Bronchial epithelial cell (primary cell): ENCODE measurements at places on chromosomes 7 and 10.

DNA sequence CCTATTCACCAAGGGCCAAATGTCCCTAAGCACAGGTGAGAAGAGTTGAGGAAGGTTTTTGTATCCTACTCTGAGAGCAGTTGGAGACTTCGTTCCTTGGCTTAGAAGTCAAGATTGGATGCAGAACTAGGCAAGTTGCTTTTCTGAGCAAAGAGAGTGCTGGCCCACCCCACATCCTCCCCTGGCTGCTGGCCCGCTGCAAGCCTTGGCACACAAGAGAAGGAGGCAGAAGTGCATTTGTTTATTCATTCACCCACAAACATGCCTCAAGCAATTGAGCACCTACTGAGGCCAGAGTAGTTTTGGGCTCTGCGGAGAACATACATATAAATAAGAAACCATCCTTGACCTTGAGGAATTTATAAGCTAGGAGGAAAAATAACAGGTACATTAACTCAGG lies 318.9 kb downstream of the KCNMA1 start:
- DNase-seq: no peak

- peak; percentile 2 for DNase-seq
Observed at GRCh38 chr10:54905578-54906192, 104.7 kb upstream of the PCDH15 start.

GRCh38 chr10:114899982-114900381 lies 38.0 kb upstream of the TRUB1 start:
- no peak for DNase-seq

DNA sequence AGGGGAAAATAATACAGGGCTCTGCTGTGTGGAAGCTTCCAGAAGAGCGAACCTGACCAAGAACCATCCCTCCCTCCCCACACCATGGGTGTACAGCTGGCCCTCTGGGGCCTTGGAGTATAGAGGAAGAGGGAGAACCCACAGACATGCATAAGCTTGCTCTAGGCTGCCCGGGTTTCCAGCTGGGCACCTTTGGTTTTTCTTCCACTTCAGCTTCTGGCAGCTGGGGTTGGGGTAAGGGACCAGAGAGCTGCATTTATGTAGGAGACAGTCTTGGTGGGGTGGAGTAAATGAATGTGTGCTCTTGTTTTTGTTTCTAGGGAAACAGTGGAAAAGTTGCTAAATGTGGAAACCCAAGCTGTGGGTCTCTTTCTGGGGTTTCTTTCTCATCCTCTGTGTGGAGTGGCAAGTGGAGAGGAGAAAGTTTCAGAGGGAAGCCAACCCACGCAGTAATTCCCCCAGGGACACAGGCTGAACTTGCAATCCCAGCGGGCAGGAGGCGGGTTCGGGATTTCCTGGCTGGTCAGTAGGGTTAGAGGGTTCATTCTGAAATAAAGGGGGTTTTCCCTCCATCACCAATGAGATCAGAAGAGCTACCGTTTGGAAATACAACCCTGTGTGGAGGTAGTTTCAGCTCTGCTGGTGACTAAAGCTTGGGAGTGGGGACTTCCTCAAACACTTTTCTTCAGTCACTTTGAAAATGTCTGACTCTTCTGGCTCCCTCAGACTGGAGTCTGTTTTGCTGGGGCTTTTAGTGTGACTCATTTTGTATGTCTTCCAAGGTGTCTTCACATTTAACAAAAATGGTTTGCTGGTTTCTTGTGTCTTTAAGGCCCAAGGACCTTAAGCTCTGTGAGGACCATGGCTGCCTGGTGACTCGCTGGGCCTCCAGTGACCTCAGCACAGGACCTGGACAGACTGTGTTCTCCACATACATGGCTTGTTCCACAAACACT lies 22.2 kb upstream of the SRGN start:
- DNase-seq: peak; percentile 67

DNA sequence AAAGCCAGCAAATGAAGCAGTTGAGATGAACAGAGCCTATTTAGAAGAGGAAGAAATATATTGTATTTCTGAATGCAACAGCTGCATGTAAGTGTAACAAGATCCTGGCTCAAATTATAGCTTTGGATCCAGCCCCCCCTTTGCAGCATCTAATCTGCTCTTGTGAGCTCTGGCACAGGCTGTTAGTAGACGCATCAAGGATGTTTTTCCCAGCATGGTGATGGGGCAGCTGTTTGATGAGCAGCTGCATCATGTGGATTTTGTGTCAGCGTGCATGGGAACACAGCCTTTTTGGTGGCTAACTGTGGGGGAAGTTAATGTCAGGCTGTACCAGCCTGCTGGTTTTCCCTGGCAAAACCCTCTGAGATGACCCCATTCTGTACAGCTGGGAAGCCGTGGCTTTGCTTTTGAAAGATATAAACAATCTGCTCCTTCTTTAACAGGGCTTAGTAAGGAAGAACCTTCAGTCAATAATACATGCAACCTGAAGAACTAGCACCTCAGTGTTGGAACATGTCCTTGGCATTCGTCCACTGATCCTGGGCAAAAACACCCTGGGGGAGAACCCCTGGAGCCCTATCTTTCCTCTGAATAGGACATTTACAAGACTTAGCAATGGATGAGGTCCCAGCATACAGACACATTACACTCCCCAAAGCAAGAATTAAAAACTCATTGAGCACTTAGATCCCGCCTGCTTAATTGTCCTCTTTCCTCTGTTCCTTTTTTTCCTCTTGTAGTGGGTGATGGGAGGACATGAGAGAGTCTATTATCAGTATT lies 70.6 kb downstream of the NPS start:
- no peak for DNase-seq

DNA sequence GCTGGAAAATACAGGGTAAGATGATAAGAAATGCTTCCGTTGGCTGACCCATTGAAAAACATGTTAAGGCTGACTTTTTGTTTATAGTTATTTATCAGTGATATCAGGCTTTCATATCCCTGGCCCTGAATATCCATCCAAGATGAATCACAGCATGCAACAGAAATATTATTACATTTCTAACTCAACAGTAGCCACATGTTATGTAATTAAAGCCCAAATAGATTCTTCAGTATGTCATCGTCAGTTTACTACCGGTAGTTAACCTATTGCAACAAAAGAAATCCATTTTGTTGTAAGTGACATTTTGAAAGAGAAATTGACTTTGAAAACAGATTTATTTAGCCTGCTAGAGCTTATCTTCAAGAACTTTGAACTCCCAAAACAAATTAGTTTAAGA lies 354.1 kb upstream of the CELF2 start:
- DNase-seq: no peak

- no peak for DNase-seq
Observed at GRCh38 chr7:121485467-121486243, 89.5 kb upstream of the FAM3C start.

GRCh38 chr7:139362302-139362701 lies 2.6 kb downstream of the LUC7L2 start:
- DNase-seq: no peak

DNA sequence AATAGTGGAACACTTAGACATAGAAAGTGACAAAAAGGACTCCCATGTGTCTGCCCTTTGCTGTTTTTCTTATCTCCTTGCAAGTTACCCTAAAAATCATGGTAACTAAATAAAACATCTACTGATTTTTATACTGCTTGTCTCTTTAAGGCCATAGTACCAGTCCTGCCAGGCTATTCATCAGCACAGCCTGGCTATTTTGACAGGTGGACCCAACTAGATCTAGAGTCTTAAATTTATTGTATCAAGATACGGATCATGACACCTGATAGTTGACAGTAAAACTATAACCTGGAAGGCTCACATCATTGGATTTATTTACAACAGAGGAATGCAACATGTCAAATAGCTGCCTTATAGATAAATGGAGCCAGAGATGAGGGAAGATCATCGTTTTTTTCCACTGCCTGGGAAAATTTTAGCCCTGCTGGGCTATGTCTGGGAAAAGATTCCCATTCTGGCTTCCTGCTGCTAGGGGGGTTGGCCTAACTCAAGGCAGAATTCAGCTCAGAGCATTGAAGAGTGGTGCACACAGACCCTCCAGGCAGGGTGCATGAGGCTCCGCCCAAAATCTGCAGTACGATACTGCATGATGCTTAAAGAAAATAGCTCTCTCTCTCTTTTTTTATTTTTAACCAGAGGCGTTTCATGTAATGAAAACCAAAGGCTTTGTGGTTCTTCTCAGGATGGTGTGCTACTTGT lies 292.0 kb upstream of the FZD8 start:
- DNase-seq: no peak

GRCh38 chr7:49522111-49522510 lies 251.3 kb upstream of the VWC2 start:
- no peak for DNase-seq

DNA sequence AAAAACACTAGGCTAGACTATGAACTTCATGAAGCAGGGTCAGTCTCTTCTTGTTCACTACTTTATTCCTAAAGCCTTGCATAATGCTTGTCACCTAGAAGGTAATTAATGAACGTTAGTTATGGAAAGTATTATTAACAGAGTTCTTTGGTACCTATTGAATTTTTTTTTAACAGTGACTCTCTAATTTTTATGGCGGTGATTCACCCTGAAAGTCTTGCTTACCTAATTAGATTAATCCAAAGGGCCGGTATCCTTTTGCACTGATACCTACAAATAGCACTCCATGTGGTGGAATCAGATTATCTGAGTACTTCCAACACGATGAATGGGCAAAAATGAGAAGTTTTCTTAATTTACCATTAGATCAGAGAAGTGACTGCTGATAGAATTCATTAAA lies 31.7 kb downstream of the STAM start:
- no peak for DNase-seq

GRCh38 chr10:97861097-97861750 lies 11.6 kb downstream of the GOLGA7B start:
- peak; percentile 78 for DNase-seq

DNA sequence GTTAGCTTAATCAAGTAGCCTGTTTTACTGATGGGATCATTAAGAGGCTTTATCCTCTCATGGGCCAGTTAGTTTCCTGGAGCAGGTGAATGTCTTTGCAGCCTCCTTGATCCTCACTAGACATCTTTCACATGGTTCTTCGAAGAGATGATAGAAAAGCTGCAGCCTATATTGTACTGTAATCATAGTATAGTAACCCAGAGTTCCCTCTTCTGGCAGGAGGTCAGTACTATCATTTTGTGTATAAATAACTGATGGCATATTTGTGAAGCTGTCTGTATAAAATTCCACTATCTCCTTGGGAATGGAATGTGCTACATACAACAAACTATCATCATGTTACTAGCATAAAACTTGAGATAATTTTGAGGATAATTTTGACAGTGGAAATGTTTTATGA lies 123.8 kb upstream of the PRPS1L1 start:
- DNase-seq: no peak

- peak; percentile 65 for DNase-seq
Observed at GRCh38 chr7:156764016-156764669, 123.6 kb downstream of the RNF32 start.

DNA sequence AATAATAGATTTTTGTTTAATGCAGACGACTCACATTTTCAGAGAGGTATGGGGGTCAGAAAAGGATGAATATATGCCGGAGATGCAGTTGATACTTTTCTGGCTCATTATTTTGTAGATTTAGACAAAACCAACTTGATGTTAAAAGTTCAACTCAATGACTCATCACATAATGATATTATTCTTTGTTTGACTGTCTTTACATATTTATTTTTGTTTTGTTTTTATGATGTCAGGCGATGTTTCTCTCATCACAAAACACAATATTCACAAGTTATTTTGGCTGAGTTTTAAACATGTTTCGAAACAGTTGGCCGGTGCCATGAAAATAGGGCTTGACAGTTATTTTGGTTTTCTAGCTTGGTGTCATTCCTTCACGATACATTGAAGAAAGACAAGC lies 1.3 kb downstream of the GJD4 start:
- DNase-seq: no peak

DNA sequence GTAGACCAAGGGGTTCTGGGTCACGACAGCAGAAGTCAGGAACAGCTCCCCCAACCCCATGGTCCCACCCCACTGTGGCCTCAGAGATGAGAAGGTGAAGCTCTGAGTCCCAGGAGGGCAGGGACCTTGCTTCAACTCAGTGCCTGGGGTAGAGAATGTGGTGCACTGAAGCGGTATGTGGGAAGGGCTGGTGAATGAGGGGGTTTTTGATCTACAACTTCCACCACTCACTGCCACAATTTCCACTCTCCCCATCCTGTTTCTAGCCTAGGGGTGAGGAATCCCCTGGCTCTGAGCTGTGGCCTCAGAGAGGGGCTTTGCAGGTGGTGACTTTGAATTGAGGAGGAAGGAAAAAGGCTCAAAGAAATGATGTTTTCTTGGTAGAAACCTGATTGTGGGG lies 44.9 kb upstream of the TOMM7 start:
- DNase-seq: no peak

DNA sequence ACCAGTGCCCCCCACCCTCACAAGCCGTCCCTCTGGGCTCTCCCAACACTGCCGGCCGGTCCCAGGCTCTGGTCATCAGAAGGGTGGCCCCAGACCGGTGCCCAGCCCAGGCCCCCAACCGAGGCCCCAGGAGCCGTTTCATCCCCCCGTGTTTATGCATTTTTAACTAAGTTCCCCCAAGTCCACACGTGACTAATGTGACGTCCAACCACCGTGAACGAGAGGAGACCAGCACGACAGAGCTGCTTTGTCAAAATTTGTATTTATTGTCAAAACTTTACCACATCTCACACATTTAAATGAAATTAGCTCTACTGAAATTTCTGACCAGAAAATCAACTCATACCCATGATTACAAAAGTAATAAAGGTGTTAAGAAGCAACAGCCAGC lies 8.6 kb downstream of the VENTX start:
- no peak for DNase-seq

- DNase-seq: no peak
Observed at GRCh38 chr7:157488966-157489365, 152.2 kb downstream of the DNAJB6 start.

GRCh38 chr7:107233981-107234380 lies 65.2 kb downstream of the HBP1 start:
- no peak for DNase-seq

DNA sequence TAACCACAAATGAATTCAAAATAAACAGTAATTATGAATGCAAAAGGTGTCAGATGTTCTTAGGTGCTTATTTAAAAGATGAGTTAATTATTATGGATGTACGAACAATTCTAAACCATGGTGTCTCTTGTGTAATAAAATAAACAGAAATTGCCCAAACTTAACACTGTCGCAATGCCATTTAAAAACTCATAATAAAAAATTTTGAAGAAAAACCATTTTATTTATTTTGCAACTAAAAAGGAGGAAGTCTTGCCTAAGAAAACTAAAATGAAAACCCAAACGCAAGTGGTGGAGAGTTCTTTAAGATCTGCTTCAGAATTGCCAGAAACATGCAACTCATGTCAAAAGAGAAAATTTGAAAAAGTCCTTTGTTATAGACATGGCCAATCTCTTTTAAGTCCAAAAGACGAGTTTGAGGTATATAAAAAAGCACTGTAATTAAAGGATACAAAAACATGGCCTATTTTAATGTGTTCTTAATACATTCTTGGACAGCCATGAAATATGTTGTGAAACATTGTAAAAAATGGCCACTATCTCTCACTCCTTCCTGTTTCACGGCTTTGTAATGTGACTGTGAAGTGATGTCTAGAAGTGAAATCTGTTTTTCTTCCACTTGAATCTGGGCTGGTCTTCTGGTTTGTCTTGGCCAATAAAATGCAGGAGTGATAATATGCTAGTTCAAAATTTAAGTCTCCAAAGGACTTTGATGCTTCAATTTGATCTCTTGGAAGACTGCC lies 322.9 kb downstream of the PRPF18 start:
- no peak for DNase-seq
